ENCODE measurements at places on chromosomes 3 and 15. TPM values are rescaled to one million over a fixed set of nuclear protein-coding genes. Genes with fewer than 3 reads are reported as not detected.

The A4GNT gene
- total RNA-seq = not detected

GRCh38 chr15:66775127-66776105 is 73.4 kb downstream of the SMAD6 start:
- DNase-seq = no peak

The RSL24D1 gene
- total RNA-seq = 69.0 TPM

- DNase-seq = no peak
Measured at GRCh38 chr3:29942297-29942696, 661.4 kb downstream of the RBMS3 start.

The DUOXA2 gene
- total RNA-seq = not detected

- DNase-seq = no peak
Measured at GRCh38 chr3:197366301-197367044, 68.1 kb upstream of the DLG1 start.

The MYD88 gene
- 52.3 TPM for total RNA-seq
